ENCODE measurements at places on chromosomes 3 and 15.

GRCh38 chr15:45657764-45658545 is 23.1 kb downstream of the SQOR start:
- DNase-seq = no peak

DNA sequence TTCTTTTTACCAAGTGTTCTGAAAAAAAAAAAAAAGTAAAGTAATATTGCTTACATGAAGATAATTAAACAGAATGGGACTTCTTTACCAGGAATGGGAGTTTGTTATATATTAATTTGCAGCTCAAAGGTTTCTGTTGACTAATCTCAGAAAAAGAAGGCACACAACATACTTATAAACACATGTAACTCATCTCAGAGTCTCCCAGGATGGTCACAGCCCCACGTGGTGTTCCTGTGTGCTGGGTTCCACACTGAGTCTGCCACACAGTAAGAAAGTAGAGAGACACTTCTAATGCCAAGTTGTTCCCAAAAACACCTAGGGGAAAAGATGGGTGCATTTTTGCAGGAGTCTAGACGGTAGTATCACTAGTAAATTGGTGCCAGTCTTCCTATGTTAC is 116.7 kb upstream of the ICE2 start:
- DNase-seq = no peak

DNA sequence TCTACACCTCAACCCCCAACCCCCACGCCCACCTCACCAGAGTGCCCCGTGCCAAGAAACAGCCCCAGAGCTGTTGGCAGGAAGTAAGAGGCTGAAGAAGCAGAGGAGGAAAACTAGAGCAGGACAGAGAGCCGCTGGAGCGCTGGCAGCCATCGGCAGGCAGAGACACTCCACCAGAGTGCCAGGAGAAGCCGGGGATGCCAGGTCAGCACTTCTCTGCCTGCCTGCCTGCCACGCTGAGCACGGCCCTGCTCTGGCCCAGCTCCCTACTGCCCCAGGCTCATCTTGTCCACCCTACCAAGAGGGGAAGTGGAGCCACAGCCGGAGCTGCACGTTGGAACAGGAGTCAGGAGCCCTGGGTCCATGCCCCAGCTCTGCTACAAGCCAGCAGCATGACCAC is 29.7 kb downstream of the CACNA2D2 start:
- DNase-seq = no peak

GRCh38 chr3:134956844-134957243 is 161.8 kb downstream of the EPHB1 start:
- no peak for DNase-seq

DNA sequence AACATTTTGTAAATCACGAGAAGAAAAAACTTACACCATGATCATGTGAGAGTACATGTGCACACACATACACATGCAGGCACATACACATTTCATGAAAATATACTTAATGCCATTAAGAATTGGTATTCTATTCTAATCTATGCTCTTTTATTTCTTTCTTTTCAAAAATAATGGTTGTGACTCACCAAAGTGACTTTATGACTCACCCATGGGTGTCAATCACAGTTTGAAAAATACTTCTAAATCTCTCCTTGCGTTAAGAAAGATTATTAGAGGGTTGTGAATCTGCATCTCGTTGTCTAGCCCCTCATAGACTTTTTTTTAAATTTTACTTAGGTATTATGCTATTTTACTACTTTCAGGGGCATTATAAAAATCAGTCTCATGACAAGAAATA is 254.2 kb downstream of the TUSC7 start:
- DNase-seq = no peak

DNA sequence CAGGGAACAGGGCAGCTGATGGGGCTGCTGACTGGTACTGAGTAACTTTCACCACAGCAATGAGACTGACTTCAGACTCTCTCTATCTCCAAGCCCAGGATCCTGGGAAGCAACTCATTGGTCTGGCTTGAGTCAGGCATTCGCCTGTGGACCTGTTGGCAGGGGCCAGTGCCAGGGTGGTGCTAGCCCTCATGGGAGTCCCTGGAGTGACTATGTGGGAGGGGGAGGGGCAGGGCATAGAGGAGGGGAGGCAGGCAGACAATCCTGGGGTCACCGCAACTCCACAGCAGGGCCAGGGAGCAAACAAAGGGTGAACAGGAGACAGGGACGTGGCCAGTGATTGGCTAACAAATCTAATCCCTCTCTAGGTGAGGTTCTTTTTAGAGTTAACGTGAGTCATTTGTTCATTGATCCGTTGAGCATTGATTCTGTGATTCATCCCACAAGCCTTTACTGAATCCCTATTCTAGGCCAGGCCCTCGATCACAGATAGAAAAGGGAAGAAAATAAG is 71.8 kb downstream of the CEMIP start:
- DNase-seq = no peak

- DNase-seq = no peak
These were observed 193.4 kb downstream of the SHOX2 start for GRCh38 chr3:157912514-157913451.

DNA sequence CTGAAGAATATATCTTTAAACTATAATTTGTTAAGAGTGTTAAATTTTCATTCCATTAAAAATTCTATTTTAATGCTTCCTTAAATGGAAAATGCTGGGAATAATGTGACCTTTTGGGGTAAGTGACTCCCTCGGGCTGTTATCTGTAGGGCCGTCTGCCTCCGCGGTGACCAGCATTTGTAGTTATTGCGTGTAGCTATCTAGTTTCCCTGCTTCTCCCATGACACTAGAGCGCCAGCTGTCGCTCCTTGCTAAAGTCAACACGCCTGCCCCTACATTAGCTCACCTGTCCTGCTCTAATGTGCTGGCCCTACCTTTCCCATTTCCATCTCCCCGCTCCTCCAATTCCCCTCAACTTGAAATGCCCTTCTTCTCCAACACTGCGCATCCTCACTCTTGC is 12.4 kb upstream of the CHRM5 start:
- DNase-seq = no peak

- DNase-seq = no peak
These were observed 4.5 kb downstream of the AMIGO3 start for GRCh38 chr3:49714728-49715550.

All from activated naive CD4-positive, alpha-beta T cell treated with Interleukin-2 at 50 U/mL for 16 hours (primary cell).